ENCODE measurements at places on chromosomes 7 and 10.

DNA sequence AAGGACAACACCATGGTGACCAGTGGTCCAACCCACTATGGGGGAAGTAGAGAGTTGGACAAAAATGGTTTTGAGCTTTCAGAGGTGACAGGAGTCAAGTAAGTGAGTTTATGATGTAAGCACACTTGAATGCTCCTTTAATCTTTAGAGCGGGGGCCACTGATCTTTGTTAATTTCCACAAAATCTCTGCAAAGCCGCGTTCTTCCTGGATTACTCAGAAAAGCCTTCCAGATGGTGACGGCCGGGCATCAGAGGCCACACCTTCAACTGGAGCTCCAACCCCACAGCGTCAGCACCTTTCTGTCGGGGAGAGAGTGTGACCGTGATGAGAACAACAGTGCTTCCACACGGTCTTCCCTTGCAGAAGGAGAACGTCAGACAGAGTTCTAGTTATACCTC is 35.2 kb upstream of the KLF6 start:
- DNase-seq, result no peak

DNA sequence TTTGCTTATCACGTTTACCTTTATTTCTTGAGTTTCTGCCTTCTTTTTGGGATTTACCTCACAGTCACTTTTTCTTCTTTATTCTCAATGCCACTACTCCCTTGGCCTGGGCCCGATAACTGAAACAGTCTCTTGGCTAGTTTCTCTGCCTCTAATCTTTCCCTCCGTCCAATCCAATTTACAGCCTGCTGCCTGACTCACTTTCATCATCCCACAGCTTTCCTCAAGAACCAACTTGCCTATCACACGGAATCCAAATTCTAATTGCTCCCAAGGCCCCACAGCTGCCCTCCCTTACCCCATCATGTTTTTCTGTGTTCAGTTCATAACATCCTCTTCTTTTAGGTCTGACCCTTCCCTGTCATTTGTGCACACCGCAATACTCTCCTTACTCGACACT is 121.4 kb downstream of the HIPK2 start:
- DNase-seq, result no peak

- no peak for DNase-seq
These were observed 29.0 kb upstream of the EBLN1 start for GRCh38 chr10:22246680-22247391.

- DNase-seq, result no peak
These were observed 12.1 kb downstream of the ZSCAN21 start for GRCh38 chr7:100061518-100062193.

GRCh38 chr7:3080106-3080505 is 36.4 kb upstream of the CARD11 start:
- DNase-seq, result no peak

DNA sequence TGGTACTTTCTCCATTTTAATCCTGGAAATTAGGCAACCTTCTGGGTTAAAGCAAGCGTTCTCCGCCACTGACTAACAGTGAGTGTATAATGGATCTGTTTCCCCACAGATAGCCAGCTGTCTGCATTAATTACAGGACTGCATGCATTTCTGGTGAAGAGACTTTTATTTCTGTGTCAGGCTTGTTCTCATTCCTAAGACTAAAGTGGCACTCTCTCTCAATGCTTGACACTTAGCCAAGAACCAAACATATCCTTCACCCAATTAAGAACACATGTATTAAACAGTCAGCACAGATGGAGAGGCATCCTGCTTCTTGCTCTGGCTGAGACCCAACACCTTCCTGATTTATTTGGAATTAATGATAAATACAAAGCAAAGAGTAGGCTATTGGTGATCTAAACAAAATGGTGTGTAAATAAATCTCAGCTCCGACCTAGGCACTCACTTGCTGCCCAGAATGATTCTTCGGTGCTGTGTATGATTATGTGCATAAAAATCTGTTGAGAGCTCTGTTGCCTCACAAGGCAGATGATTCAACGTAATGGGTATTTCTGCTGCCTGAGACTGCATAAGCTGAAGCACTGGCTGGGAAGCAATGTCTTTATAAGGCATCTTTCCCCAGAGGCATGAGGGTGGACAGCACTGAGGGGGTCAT is 16.8 kb downstream of the CALU start:
- DNase-seq, result no peak

GRCh38 chr7:151109094-151110048 is 23.1 kb downstream of the AGAP3 start:
- DNase-seq, result no peak

- DNase-seq, result no peak
These were observed 2.6 kb upstream of the TNS3 start for GRCh38 chr7:47584536-47584895.

DNA sequence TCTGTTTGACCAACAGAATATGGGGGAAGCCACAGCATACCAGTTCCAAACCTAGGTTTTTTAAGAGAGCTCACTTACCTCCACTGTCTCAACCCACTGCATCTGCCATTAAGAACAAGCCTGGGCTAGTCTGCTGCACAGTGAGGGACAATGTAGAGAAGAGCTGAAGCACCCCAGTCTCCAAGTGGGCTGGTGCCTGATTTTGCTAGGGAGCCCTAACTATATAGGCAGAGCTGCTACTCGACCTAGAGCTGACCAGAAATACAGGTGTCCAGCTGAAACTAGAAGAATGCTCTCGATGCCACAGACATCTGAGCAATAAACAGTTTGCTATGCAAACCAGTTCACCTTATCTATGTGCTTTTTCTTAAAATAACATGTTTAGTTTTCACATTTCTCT is 106.9 kb upstream of the BET1 start:
- no peak for DNase-seq

DNA sequence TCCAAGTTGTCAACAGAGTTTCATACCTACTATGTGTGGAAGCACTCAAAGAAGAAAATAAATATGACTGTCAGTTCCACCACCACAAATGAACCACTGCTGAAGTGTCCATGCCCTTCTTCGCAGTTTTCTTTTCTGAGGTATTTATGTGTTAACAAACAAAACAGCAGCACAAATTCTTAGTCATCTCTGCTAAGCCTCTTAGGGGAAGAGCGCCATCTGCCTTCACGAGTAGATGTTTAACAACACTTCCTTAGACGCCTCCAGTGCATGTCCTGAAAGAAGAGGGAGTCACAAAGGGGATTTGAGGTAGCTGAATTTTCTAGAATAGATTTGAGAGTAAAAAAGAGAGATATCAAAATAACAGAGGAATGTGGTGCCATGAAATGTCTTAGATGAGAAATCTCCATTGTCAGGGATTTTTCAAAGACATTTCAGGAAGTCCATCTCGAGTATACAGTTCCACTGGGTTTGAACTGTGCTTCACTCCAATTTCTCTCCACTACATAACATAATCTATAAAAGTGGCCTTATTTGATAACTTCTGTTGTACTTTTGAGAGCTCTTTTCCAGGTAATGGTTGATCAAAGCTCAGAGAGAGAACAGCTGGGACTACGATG is 775.3 kb upstream of the POM121L12 start:
- DNase-seq, result no peak

DNA sequence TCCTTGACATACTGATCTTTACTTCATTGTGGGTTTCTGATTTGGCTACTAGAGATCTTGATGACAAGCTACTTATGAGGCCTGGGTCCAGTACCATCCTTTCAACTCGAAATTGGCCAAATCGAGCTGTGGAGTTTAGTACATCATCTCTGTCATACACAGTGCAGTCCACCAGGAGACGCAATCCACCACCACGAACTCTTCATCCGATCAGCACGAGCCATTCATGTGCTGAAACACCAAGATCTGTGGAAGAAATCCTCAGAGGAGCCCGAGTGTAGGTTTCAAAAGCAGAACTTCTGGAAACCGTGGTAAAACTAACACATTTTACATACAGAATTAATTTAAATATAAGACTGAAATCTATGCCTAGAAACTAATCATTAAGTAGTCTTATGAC is 14.2 kb downstream of the DNAJC9 start:
- no peak for DNase-seq

GRCh38 chr10:34498821-34499220 is 316.3 kb downstream of the PARD3 start:
- DNase-seq, result no peak

- no peak for DNase-seq
These were observed 168.0 kb upstream of the RHEB start for GRCh38 chr7:151687523-151688235.

DNA sequence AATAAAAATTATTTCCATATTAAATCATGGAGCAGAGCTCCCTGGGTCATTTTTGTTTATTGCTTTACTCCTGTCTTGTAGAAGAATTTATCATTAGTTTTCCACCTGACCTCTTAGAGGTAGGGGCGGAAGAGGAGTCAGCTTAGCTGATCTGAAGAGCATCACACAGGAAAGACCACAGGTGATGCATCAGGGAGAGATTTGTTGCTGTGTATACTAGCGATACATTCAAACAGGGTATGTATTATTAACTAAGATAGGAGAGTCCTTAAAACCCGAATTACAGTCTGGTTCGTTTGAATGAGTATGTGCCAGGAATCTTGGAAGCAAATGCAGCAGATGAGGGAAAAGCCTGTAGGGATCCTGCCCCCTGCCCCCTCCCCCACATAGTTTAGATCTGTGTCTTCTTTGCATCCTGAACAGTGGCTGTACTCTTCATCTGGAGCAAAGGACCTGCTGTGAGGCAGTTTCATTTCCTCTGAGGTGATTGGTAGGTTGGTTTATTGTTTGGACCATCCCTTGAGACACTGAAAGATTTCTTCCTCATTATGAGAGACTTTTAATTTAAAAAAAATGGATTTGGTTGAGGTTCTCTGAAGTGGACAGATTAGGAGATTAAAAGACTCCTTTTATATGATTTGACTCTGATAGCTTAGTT is 177.0 kb downstream of the SND1 start:
- DNase-seq, result no peak

DNA sequence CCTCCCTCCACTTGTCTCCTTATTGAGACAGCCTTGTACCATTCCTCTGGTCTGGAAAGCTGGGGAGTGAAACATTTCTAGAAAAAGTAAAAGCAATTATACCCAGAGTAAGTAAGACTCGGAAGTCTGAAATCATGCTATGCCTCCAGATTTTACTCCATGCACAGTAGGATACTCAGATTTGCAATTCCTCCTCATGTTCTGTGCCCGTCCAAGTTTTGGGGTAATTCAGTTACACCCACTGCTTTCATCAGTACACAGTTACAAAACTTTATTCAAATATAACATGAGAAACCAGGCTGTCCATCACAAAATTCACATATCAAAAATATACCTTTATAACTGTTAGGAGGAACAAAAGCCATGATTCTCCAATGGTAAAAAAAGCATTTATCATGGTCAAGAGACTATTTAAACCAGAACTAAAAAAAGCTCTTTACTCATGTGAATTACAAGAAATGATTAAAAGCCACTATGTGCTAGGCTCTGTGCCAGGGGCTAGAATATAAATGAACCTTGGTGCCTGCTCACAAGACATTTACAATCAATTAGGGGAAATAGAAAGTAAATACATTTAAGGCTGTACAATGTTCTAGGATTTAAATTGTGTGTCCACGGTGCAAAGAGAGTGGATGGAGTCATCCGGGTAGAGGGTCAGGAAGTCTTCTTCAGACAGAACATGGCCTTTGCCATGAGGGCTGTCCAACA is 320.2 kb downstream of the ELMO1 start:
- no peak for DNase-seq

DNA sequence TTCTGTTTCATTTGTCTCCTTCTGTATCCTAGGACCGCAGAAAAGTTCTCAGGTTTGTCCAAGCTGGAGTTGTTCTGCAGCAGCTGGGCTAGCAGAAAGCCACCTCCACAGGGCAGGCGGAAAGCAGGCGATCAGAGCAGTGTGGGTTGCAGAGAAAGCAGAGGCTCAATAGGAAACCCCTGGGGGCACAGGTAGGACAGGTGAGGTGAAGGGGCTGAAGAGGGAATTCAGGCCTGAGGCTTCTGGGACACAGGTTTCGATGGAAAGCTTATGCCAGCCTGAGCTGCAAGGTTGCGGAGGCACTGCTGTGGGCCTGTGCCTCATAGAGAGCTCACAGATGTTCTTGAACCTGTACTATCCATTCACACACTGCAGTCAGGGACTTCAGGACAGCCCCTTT is 194.9 kb upstream of the TPK1 start:
- no peak for DNase-seq

Measured in stimulated activated CD4-positive, alpha-beta T cell treated with anti-CD3 and anti-CD28 coated beads, Interleukin-2, amount 100 ng/mL, for 48 hours (primary cell).